ENCODE measurements at places on chromosomes 3 and 15.

- DNase-seq = no peak
Observed at GRCh38 chr3:66856533-66856932, 141.6 kb upstream of the KBTBD8 start.

DNA sequence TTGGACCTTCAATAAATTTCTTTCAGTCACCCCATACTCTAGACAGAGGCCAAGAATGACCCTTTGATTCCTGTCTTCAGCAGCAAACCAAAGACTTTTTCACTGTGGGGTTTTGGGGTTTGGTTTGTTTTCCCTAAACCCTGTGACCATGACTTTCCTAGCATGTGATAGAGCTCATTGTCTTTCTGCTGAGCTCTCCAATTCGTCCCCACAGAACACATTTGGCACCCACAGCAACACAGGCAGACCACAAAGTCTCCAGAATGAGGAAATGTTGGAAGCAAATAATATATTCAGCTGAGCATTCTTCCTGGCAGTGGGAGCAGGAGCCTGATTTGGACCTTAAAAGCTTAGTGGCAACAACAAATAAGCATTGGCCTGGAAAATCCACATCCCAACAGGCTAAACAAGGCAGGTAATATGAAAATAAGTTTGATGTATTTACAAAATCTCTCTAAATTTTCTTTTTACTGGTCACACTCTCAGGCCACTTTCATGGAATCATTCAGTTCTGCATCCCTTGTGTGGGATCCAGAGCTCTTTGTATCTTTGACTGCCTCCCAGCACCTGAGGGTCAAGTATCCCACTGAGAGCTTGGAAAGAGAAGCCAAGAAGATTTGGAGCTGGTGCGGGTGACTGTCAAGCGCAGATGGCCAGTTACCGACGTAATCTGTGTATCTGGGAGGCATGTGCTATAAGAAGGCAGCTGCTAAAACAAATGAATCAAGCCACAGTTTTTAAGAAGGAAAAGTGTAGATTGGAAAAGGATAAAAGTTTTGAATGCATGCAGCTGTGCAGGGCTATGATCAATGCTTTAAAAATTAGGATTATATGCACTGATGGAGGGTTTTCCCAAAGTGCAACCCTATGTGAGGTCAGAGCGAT lies 36.5 kb upstream of the CPB1 start:
- no peak for DNase-seq

- no peak for DNase-seq
Observed at GRCh38 chr3:57778494-57778893, 22.4 kb downstream of the SLMAP start.

DNA sequence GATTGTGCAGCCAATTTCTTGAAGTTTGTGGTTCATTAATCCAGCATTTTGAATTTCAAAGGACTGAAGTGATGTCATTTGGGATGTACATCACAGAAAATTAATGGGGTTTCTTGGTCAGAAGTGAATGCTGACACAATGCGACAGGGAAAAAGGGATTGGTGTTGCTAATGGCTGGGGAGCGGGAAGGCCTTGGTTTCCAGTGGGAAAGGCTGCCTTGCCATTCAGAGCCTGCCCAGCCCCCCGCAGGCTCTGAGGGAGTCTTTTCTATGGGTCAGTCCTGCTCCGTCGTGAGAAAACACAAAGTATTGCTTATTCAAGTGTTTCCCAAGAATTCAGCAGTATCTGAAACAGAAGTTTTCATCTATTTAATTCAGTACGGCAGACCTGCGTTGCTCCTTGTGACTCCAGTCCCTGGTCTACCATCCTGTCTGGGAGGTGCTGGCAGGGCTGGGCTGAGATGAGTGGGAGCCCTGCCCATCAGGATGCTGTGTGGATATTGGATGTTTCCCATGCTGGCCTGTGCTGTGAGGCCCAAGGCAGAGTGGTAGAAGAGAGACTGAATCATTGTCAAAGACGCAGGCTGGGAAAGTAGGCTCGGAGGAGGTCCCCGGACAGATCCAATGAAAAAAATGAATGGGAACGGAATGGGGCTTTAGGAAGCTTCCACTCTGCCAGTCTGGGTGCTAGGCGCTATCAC lies 111.2 kb upstream of the KLHL25 start:
- no peak for DNase-seq

- no peak for DNase-seq
Observed at GRCh38 chr3:78140274-78140673, 1100.4 kb downstream of the ROBO2 start.

DNA sequence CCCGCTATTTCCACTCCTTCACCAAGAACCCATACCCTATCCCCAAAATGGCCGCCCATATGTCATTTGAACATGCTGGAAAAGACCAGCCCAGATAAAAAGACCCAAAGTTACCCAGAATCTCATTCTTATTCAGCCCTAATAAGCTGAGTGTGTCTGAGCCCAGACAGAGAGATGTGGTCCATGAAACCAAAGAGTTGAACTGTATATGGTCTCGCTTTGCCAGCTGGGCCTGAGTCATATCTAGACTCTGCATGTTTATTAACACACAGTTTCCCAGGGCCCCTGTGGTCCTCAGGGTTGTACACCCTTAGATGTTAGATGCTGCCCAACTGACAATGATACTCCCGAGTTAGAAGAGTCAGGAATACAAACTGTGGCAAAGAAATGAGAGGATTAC lies 201.9 kb upstream of the STRIT1 start:
- no peak for DNase-seq

- no peak for DNase-seq
Observed at GRCh38 chr3:72810063-72810462, 38.2 kb downstream of the SHQ1 start.

DNA sequence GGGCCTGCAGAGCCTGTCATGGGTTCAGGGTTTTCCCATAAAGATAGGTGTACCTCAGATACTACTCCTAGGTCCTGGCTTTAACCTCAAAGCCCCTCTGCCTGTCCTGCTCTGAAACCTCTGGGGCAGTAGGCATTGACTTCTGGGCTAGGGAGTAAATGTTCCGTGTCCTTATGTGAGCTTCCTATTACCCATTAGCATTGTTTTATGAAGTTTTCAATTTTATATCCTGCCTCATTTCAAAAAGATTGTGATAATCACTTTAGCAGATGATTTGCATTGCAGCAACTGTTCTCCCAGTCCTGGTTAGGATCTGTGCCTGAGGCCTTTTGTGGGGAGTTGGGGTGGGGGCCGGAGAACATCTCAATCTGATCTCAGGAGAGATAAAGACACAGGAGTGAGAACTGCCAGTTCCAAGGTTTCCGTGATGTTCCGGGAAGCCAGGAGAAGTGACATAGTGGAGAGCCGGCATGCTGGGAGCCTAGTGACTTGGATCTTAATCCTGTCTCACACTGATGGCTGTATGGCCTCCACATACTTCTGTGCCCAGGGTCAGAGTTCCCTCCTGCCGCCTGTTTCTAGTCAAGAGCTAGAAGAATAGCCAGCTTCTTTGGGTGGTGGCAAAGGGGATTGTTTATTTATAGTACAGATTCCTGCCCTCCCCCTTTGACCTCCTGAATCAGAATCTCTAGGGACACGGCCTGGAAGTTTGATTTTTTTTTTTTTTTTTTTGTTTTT lies 10.6 kb downstream of the TPM1 start:
- DNase-seq = no peak
